ENCODE measurements at places on chromosomes 7 and 10.

GRCh38 chr10:53071505-53072125 lies 299.0 kb upstream of the MBL2 start:
- no peak for DNase-seq

DNA sequence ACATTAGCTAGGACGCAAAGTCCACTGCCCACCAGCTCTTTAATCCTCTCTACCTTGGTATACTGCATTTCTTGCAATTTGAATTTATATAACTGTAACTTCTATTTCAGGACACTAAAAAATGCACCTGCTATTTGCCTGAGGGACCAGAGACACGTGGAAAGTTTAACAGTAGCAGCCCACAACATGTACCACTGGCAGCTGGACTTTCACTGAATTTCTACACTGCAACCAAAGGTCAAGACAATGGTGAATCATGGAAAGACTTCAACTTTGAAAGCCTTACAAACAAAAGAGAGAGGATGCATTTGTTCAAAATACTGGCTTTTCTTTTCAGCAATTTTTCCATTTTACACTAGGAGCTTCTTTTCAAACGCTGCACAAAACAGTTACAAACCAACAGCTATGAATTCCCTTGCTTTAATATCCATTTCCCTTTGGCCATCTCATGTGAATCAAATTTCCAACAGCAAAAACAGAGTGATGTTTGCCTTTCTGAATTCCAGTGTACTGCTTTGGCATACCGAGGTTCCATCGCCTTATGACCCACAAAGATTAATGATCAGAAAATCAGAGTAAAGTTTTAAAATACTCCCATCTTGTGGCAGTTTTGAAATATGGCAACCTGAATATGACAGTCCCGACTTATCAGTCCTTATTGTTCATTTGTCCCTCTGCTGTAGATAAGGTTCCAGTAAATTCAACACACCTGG lies 29.9 kb upstream of the HNRNPH3 start:
- DNase-seq = no peak

- no peak for DNase-seq
Measured at GRCh38 chr10:25843551-25844170, 90.4 kb upstream of the MYO3A start.

GRCh38 chr7:29106669-29106988 lies 39.7 kb downstream of the CPVL start:
- no peak for DNase-seq

DNA sequence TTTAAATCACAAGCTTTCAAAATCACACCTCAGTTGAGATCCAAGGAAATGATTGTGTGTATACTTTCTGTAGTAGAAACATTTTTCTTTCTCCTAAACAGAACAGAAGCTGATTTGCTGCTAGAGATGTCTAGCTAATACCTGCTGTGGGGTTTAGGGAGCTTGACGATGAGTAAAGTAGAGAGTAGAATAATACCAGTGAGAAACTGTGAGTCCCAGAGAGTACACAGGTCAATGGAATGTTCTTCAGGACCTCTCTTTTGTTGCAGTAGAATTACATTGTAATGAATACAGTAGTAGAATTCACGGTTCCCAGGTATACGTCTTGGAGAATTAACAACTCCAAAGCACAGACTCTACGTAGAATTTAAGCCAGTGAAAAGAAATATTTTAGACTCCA lies 18.0 kb downstream of the TRUB1 start:
- no peak for DNase-seq

GRCh38 chr10:8063128-8063908 lies 8.8 kb downstream of the GATA3 start:
- no peak for DNase-seq

GRCh38 chr7:155984609-155985405 lies 172.5 kb upstream of the SHH start:
- DNase-seq = no peak

GRCh38 chr10:75283078-75283670 lies 47.4 kb upstream of the COMTD1 start:
- DNase-seq = no peak

DNA sequence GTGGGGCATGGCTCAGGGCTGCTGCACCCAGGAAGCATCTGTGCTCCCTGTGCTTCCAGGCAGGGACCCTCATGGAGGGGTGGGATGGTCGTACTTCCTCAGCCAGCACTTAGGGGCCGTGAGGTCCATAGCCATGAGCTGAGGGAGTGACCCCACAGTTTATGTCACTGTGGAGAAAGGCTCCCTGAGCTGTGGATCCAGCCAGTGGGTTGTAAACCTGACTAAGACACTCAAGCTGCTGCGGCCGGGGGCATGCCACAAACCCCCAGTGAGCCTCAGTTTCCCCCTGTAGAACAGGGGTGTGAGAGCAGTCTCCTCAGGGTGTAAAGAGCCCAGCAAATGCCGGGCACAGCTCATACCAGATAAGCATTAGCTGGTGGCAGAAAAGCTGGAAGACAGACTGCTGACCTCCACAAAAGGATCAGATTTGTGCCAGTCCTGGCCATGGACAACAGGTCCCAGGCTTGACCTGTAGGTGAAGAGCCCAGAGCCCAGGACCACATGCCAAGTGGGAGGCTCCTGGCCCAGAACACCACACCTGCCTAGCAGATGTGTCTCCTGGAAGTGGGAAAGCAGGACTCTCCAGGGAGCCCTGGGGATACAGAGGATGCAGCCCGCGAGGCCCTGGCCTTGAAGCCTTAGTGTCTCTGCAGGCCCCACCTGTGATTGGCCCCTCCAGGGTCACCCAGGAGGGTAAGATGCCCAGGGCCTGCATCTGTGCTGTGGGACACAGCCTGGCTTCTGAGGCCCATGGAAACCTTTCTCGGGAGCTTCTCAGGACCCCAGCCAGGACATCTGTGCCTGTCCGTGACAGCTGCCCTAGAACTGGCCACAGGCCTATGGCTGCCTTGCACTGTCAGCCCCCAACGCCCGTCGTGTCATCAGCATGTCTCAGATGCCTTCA lies 78.1 kb upstream of the RET start:
- no peak for DNase-seq

All from stimulated activated CD4-positive, alpha-beta T cell treated with anti-CD3 and anti-CD28 coated beads, Interleukin-4, amount 100 ng/mL, for 4 hours (primary cell).